ENCODE measurements at places on chromosomes 2 and 18. TPM values are rescaled to one million over a fixed set of nuclear protein-coding genes. Genes with fewer than 3 reads are reported as not detected.

Gene MAP3K2
- total RNA-seq: 41.3 TPM

Gene UGT1A7
- total RNA-seq: not detected

Gene TUBB8B
- not detected for total RNA-seq

Gene DSEL
- 1.6 TPM for total RNA-seq

Gene MAP3K19
- total RNA-seq: not detected

Gene MGAT4A
- total RNA-seq: 4.2 TPM

Gene SH2D6
- total RNA-seq: not detected

- peak; percentile 84 for DNase-seq
- no peak overlapping the region for H3K4me3 ChIP-seq
- H3K36me3 ChIP-seq: no peaks in the 10 kb centered on the region
- H3K27ac ChIP-seq: peak overlapping the region; percentile 88
- H3K27me3 ChIP-seq: no peaks in the 10 kb centered on the region
Observed at GRCh38 chr2:23745726-23746105, 181.2 kb downstream of the ATAD2B start.

DNA sequence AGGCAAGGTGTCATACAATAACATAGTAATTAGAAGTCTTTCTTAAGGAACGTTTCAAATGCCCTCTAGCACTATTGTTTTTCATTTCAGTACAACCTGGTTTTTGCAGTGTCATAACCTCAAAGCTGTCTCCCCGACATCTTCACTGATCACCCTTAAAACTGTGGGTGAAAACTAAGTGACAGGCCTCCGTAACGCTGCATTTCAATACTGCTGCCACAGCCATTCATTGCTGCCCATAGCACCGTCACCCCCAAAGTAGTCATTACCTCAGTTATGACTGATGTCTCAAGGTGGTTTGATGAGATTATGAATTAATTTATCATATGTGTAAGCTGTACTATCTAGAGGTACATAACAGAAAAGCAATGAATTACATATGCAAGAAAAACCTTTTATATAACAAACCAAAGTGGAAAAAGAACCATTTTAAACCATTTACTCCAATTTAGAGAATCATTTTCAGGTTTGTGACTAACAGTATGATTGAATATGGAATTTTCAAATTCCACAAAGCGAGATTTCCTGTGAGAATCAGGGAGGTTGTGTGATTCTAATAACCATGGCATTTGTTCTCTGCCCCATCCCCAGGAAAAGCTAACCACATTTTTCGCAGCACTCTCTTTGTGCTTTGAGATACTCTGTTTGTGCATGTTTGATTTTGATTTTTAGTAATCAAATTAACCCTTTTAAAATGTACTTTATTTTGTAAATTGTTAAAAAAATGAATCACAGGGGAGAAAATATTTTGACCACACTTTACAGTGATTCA, 263.0 kb downstream of the PTGR3 start:
- no peak overlapping the region for H3K4me3 ChIP-seq
- DNase-seq: no peak
- H3K36me3 ChIP-seq: no peaks in the 10 kb centered on the region
- no peaks in the 10 kb centered on the region for H3K4me1 ChIP-seq
- no peaks in the 10 kb centered on the region for H3K27me3 ChIP-seq

DNA sequence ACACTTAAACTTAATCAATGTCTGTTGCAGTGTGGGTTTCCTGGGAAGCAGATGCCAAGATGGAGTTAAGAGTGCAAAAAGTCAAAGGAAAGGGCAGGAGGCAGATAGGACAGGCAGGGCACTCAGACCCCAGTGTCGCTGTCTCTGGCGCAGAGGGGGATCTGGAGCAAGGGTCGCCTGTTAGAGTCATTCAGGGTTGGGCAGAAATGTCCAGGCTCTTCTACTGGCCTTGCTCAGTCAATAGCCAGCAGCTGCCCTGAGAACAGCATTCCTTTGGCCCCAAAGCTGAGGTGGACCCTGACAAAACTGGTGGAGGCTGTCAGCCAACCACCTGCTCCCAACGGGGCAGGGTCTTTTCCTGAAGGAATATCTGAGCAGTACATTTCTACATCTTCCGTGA, 97.1 kb upstream of the SLC66A3 start:
- no peaks in the 10 kb centered on the region for H3K27me3 ChIP-seq
- no peak for DNase-seq
- no peaks in the 10 kb centered on the region for H3K36me3 ChIP-seq
- no peak overlapping the region for H3K4me3 ChIP-seq

DNA sequence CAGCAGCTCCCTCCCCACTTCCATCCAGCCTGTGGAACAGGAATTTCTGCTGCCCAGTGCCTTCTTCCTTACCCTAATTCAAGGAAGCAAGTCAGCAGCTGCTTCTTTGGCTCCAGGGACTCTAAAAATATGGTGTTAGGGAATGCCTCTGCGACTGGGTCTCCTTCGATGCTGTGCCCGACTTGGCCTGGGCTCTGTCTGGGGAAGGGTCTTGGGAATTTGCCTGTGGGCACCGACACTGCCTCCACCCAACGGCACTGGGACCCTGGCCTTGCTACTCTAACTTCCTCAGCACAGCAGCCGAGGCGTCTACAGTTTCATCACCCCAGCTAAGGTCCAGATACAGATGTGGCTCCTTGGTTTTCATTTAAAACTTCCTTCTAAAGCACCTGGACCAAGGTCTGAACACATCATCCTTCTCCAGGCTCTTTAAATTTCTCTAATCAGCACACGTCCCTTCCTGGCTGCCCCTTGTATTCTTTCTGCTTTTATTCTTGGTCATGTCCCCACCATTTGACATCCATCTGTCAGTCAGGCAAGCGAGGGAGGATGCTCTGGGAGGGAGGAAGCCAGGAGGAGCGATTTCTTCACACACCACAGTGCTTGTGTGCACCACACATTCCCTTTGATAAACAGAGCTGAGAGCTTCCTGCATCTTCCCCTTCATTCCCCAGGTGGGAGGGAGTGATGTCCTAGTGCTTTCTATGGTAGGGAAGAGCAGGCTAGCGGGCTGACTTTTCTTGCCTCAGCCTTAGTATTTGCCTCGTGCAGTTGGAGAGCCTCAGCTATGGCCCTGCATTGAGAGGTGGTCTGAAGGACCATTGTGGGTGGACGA, 6.8 kb downstream of the LBH start:
- H3K27me3 ChIP-seq: peaks cover 23% of the 10 kb centered on the region
- H3K36me3 ChIP-seq: no peaks in the 10 kb centered on the region
- no peak for DNase-seq
- no peak overlapping the region for H3K4me3 ChIP-seq

- no peak for DNase-seq
- H3K4me3 ChIP-seq: peak overlapping the region; percentile 82
- H3K4me1 ChIP-seq: peaks cover 58% of the 10 kb centered on the region
- peak overlapping the region; percentile 94 for H3K27ac ChIP-seq
- H3K36me3 ChIP-seq: peaks cover 43% of the 10 kb centered on the region
Observed at GRCh38 chr2:98608962-98609604, 694 bp downstream of the UNC50 start.

DNA sequence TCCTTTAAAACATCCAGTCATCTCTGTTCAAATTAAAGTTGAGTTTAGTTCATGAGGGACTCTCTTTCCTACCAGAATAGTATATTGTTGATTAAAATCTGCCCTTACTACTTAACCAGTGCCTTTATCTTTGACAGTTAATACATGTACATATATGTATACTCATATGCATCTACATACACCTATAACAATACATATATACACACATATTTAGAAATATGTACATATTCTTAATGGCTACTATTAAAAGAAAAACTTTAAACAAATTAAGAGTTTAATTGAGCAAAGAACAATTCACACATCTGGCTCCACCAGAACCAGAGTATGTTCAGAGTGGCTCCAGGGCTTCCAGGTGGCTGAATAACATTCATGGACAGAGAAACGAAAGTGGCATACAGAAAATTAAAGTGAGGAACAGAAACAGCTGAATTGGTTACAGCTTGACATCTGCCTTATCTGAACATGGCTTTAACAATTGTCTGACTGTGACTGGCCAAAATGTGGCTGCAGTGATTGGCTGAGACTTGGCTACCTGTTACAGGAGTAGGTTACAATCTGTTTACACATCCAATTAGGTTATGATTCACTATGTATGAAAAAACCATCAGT, 38.8 kb downstream of the ZNF519 start:
- no peaks in the 10 kb centered on the region for H3K27me3 ChIP-seq
- no peak for DNase-seq
- no peak overlapping the region for H3K27ac ChIP-seq

DNA sequence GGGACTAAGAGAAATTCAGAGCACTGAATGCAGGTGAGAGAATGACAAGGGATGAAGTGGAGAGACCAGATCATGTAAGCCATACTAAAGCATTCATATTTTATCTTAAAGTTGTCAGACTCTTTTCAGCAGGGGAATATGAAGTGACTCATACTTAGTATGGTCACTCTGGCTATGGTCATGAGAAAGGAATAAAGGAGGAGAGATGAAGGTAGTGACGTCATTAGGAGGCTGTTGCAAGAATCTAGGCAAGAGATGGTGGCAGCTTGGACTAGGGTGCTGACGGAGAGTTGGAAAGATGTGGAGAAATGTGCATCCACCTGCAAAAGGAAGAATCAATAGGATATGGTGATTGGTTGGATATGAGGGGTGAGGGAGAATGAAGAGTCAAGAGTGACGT, 203.2 kb upstream of the ACVR2A start:
- H3K4me3 ChIP-seq: no peak overlapping the region
- no peaks in the 10 kb centered on the region for H3K27me3 ChIP-seq

GRCh38 chr2:85999061-85999831, 106.4 kb downstream of the POLR1A start:
- H3K4me3 ChIP-seq: no peak overlapping the region
- H3K4me1 ChIP-seq: peaks cover 22% of the 10 kb centered on the region
- no peak for DNase-seq
- peak overlapping the region; percentile 62 for H3K27ac ChIP-seq
- H3K27me3 ChIP-seq: no peaks in the 10 kb centered on the region

DNA sequence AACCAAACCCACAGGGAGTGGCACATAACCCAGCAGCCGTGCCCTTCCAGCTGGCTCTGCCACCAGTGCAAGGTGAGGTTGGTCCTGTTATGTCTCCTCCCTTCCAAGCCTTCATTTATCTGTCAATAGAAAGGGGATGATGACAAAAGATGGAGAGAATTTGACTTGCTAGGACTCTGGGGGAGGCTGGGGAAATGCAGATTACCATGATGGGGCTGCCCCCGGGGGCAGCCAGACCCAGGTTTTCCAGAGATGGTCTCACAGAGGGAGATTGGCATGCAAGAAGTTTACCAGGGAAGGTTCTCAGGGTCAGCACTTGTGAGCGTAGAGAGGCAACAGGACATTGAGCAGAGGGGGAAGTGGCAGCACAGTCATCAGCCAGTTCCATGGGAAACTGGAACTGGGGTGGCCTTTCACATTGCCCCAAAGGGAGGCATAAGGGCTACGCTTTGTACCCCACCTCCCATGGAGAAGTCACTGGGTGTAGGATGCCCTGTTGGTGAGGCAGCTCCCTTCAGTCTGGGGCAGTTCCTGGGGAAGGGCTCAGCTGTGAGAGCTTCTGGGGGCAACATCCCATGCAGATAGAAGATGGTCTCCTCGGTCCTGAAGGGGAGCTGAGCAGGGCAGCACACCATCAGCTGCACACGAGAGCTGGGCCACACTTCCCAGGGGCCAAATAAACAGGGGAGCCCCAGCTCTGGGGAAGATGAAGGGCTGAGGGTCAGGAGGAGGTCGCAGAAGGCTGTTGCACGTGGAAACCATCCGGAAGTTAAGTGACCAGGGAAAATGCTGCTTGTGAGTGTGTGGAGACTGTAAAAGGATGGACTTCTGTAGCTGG, 117.8 kb upstream of the EPC2 start:
- DNase-seq: no peak
- H3K4me1 ChIP-seq: no peaks in the 10 kb centered on the region
- H3K27ac ChIP-seq: no peak overlapping the region
- H3K4me3 ChIP-seq: no peak overlapping the region
- H3K36me3 ChIP-seq: no peaks in the 10 kb centered on the region
- no peaks in the 10 kb centered on the region for H3K27me3 ChIP-seq
